ENCODE measurements at places on chromosomes 1 and 21.
A peak's percentile ranks its signal among the peaks of the same experiment; 100 is the strongest.

GRCh38 chr1:234614081-234614489 is 4.1 kb upstream of the IRF2BP2 start:
- no peak for DNase-seq

DNA sequence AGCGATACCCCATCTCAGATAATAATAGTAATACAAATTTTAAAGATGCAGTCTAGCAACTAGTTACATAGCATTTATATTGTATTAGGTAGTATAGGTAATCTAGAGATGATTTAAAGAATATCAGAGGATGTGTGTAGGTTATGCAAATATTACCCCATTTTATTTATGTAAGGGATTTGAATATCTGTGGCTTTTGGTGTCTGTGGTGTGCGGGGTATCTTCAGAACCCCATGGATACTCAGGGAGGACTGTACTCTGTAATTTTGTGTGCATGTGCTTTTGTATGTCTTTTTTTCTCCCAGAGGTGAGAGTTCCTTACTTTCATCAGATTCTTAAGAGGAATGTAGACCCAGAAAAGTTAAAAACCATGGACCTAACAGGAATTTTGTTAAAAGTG is 12.8 kb downstream of the RNF2 start:
- DNase-seq: no peak

DNA sequence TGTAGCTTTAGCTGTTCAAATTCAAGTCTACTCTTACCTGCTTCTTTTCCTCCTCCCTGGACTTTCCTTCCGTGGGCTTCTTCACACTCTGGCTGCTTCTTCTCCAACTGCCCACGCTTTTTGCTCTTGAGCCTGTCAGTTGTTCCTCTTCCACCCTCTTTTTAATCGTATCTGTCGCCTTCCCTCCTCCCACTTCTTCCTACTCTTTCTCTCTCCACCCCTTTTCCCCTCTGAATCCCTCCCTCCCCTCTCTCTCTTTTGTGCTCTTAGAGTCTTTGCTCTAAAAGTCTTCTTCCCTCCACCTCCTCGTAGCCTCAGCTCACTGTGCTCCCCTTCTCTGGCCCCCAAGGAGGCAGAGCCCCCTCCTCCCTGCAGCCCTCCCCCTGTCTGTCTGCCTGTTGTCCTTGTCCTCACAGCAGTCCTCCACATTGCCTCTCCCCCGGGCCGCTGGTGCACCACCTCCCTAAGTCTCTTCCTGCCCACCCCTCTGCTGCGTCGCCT is 12.9 kb upstream of the GJA5 start:
- no peak for DNase-seq

- DNase-seq: no peak
Measured at GRCh38 chr21:39051588-39051949, 131.7 kb downstream of the PSMG1 start.

DNA sequence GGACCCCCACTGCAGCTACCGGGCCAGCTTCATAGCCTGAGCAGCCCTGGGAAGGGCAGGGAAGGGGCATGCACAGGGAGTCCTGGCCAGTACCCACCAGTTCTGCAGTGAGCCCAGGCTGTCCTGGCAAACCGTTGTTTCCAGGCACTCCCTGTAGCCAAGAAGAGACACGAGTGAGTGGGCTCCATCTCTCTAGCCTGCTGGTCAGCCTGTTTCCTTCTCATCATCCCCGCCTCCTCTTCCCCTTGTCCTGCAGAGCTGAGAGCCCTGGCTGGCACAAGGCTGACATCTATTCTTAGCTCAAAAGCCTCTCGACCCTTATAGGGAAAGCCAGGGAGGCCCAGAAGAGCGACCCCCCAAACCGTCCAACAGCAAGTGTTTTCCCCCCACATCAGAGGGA is 28.7 kb downstream of the COL16A1 start:
- no peak for DNase-seq

DNA sequence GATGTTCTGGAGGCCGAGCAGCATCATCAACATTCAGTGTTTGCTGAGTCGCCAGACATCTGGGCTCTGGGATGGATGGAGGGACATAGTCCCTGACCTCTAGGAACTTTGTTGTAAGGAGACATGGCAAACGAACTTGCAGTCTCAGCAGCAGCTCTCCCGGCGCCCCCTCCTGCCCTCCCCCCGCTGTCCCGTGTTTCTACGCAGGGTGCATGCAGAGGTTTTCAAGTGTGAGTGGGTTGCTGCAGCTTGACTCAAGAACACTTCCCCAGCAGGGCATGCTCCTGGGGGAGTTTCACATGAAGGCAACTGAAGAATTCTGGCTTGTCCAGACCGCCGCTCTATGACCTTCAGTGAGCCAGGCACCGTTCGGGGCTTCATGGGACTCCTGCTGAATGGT is 121.9 kb downstream of the CAMTA1 start:
- no peak for DNase-seq

GRCh38 chr1:168692472-168692871 is 36.5 kb downstream of the DPT start:
- DNase-seq: no peak

DNA sequence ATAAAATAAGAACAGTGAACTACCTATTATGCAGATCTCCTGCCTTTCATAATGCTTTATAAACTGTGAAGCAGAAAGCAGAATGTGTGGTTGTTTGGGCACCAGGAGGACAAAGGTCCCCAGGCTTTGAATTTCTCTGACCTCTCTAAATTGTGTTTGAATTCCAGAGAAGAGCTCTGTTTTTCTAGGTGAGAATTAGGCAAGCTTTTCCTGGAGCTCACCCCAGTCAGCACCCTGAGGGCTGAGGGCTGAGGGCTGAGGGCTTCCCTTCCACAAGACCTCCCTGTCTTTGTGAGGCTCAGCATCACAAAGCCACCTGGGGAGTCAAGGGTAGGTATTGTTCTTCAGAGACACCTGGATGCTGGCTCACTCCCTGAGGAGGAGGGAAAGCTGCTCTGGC is 45.5 kb upstream of the LRIG2 start:
- no peak for DNase-seq

GRCh38 chr1:8487249-8487648 is 169.3 kb downstream of the SLC45A1 start:
- DNase-seq: no peak

- DNase-seq: no peak
Measured at GRCh38 chr1:7388488-7389185, 382.5 kb upstream of the VAMP3 start.

GRCh38 chr1:41905093-41905675 is 13.5 kb downstream of the HIVEP3 start:
- no peak for DNase-seq

DNA sequence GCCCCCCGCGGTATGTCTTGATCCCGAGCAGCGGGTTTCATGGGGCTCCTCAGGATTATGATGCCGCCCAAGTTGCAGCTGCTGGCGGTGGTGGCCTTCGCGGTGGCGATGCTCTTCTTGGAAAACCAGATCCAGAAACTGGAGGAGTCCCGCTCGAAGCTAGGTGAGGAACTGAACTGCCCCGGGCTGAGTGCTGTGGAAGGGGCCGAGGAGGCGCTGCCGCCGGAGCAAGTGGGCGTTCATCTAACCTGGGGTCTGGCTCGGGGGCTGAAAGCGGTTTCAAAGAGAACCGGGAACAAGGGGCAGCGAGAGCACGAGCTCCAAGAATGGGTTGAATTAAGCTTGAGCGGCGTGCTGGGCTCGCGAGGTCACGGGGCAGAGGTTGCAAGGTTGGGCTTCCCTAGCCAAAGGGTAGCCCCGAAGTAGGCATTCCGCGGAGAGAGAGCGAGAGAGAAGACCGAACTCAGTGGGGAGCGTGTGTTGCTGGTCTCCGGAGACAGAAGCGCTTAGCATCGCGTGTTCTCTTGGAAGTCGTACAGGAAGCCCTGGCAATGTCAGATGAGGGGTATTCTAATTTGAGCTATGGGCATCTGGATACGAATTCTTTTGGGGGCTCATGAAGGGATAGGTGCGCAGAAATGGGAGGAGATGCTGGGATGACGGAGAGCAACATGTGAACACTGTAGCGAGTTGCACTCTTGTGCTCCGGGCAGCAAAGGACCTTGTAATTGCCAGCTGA is 732 bp downstream of the HS2ST1 start:
- DNase-seq: peak; percentile 42

GRCh38 chr1:208133355-208133754 is 110.8 kb downstream of the PLXNA2 start:
- DNase-seq: no peak

GRCh38 chr21:45644041-45644906 is 749 bp downstream of the PCBP3 start:
- no peak for DNase-seq

DNA sequence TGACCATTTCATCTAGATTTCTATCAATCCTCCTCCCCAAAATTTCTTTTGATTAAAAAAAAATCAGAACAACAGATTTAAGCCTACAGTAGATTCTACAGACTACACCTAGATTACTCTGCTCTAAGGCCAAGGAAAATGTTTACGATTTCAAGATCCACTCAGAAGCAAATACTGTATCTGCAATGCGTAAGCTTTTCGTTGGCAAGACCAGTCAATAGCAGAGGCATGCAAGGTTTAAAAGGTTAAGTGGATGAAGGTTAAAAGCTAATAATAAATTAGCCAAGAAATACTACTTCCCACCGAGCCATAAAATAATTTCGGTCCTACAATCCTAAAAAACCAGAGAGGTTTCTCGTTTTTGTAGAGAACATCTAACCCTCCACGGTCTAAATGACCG is 1.3 kb downstream of the CLSTN1 start:
- DNase-seq: no peak

DNA sequence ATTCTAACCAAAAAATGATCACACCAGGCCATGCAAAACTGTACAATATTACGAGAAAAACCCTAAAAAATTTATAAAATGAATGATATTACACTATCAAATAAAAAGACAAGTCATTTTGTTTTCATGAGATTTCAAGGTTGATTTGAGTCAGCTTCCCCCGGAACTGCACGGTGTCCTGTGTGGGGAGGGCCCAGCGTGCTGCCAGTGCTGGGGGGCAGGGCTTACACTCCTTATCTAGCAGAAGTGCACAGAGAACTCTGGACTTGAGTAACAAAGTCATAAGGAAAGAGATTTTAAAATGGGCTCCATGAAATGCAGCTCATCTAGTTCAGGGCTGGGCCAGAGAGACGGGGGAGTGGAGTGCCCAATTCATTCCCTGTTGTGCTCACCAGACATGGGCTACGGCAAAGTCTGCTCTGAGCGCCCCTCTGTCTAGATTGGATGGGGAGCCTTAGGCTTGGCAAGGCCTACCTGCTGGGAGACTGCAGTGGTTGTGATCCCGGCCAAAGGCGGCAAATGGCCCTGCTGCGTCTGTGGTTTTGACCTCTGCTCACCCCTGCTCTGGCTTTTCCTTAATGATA is 50.1 kb downstream of the COQ8A start:
- no peak for DNase-seq

DNA sequence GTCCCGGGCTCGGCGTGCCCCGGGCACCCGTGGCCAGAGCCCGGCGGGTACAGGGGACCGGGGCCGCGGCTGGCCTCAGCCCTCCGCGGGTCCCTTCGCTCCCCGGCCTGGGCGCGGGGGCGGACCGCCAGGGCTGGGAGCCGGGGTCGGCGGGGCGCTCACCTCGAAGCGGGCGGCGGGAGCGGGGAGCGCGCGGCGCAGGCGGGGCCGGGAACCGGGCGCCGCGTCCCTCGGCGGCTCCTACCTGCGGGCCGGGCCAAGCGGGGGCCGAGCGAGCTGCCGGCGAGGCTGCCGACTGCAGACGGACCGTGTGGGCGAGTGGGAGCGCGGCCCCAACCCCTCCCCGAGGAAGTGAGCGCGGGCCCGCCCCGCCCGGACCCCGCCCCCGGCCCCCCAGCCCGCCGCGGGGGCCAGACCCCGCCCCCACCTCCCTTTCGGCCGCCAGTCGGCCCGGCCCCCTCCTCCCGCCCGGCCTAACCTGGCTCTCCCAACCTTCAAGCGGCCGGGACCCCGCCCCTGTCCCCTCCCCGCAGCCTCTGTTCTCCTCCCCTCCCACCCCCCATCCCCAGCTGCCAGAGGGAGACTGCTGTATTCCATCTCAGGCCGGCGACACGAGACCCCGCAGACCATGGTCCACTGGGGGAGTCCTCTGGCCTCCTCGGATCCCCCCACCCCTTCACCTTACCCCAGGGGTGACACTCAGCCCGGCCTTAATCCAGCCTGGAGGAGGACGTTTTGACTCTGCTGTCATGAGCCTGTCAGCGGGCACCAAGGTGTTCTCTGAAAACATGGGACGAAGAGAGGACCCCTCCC is at the start of gene FHL3:
FHL3 (minus strand) TSS at position 320 of the 813 bp plus-strand sequence. CDS start 6,102 bp downstream, outside the sequence.
- peak; percentile 45 for DNase-seq

DNA sequence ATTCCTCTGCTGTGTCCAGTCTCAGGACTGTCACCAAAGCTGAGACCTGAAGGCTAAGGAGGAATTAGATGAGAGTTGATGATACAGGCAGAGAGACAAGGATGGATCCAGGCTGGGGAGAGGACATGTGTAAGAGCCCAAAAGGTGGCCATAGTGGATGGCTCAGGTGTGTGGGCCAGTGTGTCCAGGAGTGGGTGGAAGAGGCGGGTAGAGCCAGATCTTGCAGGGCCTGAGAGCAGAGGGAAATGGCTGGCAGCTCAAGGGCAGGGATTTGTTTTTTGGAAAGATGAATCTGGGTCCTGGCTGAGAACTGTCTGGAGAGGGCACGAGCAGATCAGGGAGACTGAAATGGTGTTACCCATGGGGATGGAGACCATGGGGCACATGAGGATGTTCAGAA is 38.1 kb downstream of the AZIN2 start:
- DNase-seq: no peak

GRCh38 chr21:45333583-45334121 is 46.0 kb upstream of the POFUT2 start:
- no peak for DNase-seq

All from NCI-H774 (cell line).